ENCODE measurements at places on chromosomes 5 and 9.

DNA sequence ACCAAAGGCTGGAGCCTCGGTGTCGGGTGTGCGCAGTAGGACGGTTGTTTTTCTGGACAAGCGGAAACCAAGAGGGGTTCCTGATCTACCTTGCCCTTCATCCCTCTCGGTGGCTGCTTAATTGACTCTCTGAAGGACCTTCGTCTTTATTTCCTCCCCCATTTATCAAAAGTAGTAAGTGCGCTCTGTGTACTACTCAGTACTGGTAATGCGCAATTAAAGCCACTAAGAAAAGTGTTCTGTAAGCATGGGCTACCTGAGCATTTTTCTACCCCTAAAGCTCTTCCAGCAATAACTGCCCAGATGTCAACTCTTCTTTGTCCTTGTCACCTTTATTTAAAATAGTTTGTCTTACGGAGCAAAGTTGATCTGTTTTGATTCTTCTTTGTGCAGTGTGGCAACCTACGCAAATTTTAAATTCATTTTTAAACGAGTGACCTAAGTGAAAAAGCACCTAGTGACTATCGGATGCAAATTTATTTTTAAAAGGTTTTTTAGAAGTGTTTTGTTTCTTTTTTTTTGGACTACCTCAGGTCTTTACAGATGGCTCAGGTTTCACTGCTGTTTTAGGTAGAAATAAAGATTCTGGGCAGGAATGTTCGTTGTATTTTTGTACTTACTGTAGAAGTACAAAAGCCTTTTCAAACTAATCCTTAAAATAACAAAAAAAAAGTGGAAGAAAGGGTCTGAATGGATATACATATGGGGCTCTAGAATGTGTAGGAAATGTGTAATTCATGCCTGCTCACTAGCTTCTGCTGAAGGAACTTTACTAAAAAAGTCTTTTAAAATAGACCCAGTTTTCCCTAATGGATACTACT lies 2.0 kb downstream of the JMY start:
- no peak for DNase-seq

DNA sequence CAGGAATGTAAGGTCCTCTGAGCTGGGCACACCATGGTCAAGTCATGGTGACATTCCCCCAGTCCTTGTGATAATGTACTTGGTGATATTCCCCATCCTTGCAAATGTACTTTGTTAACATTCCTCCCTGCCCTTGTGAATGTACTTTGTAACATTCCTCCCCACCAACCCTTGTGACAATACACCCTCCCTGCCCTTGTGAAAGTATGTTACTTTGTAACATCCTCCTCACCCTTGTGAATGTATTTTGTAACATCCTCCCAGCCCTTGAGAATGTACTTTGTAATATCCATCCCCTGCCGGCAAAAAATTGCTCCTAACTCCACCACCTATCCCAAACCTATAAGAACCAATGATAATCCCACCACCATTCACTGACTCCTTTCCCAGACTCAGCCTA lies 53.3 kb downstream of the RAPGEF6 start:
- no peak for DNase-seq

DNA sequence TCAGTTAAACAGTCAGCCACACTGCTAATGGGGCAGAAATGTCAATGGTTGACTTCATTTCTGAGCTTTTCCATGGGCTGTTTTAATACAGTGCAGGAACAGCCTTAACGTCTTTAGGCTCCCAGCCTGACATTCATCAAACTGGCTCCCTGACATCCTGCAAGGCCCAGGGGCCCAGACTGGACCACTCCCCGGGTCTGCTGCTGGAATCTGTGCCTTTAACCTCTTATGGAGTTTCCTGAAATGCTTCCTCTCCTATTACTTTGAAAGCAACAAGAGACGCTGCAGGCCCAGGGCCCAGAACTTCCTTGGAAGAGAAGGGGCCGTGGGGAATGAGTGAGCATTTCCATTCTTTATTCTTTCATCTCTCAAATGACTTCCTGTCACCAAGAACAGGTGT lies 216.8 kb upstream of the PANK3 start:
- no peak for DNase-seq

DNA sequence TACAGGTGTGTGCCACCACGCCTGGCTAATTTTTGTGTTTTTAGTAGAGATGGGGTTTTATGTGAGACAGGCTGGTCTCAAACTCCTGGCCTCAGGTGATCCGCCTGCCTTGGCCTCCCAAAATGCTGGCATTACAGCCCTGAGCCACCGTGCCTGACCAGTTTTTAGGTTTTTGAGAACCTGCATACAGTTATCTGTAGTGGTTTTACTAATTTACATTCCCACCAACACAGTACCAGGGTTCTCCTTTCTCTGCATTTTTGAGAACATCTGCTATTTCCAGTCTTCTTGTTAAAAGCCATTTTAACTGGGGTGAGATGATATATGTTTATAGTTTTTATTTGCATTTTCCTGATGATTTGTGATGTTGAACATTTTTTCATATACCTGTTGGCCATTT lies 12.8 kb downstream of the DMXL1 start:
- DNase-seq, result no peak

GRCh38 chr9:96644137-96644536 lies 11.0 kb downstream of the PRXL2C start:
- DNase-seq, result no peak

- DNase-seq, result no peak
These were observed 8.3 kb downstream of the KIF2A start for GRCh38 chr5:62314213-62314830.

DNA sequence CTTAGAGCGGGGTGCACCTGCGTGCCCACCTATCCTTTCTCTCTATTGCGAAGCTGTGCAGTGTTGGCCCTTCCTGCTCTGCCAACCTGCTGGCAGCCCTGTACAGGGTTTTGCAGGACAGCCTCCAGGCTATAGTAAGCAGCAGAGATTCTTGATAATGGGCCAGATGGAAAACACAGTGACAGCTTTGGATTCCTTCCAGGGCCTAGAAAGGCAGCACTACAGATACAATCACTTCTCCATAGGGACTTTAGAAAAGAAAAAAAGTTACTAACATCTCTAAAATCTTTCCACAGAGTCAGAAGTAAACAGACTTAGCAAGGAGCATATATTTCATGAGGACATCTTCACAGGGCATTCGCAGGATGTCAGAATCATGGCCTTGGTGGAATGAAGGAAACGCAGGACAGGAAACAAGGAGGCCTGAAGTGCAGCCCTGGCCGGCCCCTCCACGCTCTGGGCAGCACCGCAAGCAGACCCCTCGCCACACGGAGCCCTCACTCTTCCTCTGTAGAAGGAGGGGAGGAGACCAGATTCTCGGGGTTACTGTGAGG lies 172.1 kb upstream of the GAS1 start:
- DNase-seq, result peak; percentile 66

GRCh38 chr9:134678666-134679443 lies 37.3 kb downstream of the COL5A1 start:
- no peak for DNase-seq

DNA sequence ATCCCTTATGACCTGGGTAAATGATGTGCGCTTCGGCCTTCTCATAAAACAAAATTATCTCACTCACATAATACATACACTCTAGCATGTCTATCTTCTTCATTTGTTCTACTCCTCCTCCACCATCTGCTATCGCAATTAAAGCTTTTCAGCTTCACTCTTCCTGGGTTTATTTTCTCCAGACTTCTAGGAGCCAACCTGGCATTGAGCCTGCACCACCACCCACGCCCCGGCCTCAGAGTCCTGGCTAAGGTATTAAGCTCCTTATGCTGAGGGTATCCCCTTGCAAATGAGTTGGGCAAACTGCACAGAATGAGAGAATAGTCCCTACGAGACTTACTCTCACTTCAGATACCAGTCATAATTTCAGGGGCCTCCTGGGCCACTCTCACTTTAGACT lies 236.1 kb upstream of the CDH12 start:
- DNase-seq, result no peak

GRCh38 chr9:98861781-98862504 lies 54.5 kb downstream of the GALNT12 start:
- DNase-seq, result peak; percentile 85

DNA sequence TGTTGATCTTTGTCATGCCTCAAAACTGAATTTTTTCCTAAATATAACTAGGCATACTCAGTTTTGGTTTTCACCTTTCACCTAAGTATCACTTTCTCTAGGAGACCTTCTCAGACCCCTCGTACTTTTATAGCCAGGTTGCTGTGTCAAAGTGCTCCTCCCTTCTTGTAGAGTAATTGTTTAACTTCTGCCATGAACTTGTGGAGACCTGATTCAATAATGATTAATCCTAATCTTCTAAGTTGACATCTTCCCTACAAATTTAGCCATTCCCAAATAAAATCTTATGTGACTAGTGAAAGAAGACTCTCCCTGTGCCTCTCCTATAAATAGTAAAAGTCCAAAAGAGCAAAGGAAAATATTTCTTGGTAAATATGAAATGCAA lies 159.8 kb downstream of the SPATA31D1 start:
- DNase-seq, result no peak

- no peak for DNase-seq
These were observed 29.5 kb upstream of the OSMR start for GRCh38 chr5:38816083-38817030.

DNA sequence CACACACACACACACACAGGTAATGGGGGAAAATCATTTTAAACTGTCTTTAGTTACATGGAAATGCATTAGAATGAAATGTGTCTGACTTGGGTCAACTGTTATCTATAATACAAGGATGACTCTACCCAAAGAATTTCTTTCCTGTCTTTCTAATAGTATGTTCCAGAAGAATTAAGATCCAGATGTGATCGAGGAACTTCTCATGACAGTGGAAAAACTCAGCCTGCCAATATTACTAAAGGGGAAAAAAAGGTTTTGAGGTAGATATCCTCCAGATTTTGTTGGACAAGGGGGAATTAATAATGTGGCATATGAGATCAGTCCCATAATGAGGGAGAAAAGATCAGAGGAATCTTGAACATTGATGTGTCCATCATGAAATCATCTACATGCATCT lies 190.6 kb upstream of the MAP3K1 start:
- no peak for DNase-seq

- DNase-seq, result no peak
These were observed 276.4 kb downstream of the NR2F1-AS1 start for GRCh38 chr5:93304456-93305250.

GRCh38 chr9:136010615-136011361 lies 49.6 kb upstream of the UBAC1 start:
- DNase-seq, result no peak
